PC-3 (cell line): ENCODE measurements at places on chromosomes 11 and 22. TPM values are rescaled to one million over a fixed set of nuclear protein-coding genes. Genes with fewer than 3 reads are reported as not detected.

MUC2 gene
- total RNA-seq: 0.26 and 0.40 TPM in 2 replicates

DNA sequence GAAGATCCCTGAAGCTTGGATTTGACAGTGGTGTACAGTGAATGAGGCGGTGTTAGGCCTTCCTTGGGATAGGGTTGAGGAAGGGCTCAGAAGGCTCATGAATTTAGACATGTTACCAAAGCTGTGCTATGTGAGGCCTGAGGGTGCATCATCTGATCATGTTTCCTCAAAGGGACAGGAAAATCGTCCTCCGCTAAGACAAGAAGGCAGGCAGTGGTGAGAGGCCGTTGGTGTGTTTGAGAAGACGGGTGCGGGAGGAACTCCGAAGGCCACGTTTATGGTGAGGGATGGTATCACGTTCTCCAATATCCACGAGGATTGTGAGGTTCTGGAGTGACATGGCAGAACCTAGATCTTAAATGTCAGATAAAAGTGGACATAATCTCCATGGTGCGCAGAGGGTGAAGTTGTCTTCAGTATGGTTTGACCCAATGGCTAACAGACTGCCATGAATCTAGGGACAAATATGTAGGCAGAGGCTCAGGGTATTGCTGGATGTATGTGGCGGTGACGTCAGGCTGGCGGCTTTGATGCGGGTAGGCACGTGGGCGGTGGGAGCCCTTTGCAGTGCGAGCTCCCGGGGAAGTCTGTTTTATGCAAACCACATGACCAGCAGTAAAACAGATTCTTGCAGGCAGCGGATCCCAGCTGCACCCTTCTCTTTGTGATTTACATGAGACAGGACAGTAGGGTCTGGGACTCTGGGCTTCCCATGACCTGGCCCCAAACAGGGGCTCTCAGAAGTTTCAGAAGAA is 242.3 kb upstream of the B3GAT1 start:
- H3K4me3 ChIP-seq: no peak overlapping the region
- no peak overlapping the region for H3K27ac ChIP-seq
- no peak for DNase-seq
- H3K27me3 ChIP-seq: no peaks in the 10 kb centered on the region

DNA sequence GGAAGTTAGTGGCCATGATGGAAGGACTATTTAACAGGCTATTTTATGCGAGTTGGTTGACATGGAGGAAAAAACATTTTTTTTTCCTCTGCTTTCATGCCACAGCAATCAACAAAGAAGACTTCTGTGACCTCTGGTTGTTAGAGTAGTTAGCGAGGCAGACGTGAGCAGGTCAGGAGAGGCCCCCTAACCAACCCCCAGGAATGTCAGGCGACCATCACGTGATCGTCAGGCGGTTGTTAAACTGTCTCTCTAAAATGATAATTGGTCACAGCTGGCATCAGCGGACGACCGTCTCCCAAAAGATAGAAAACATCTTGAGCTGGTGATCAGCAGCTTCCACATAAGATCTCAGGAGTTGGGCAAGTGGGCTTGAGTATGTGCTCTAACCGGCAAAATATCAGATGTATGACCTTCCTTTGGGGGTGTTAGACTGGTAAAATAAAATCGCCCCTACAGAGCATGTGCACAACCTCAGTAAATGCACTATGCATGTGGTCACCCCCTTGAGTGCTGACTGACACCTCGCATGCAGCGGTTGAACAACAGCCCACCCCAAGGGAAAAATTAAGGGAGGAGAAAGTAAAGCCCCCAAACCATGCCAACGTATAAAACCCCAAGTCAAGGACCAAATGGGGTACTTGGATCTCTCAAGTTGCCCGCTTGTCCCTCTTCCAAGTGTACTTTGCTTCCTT is 20.9 kb upstream of the NARS2 start:
- H3K4me3 ChIP-seq: no peak overlapping the region
- no peak for DNase-seq
- peaks cover 5% of the 10 kb centered on the region; the same call in 1 of the 2 replicates for H3K27me3 ChIP-seq

DNA sequence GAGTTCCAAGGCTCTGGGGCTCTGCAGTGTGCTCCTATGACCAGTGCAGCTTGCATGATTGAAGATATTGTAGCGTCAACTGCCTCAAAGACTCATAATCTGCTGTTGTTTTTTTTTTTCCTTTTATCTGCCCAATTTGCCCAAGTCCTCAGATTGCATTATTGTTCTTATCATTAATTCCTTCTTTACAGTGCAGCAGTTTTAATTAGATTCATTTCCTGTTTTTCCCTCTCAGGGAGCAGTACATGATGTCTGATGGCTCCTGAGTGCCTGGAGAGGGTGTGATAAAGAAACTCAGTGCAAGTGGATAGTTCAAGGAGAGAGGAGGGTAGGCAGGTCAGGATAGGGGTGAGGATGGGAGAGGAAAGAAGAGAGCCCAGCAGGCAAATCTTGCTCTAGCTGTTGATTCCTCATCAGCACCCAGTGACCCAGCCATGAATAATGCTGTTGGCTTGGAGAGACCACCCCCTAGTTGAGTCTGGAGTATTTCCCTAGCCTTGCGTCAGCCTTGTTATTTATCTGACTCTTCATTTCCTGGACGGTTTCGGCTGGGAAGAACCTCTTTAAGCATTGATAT is 219.6 kb upstream of the SESN3 start:
- H3K4me1 ChIP-seq: no peaks in the 10 kb centered on the region
- no peak overlapping the region for H3K4me3 ChIP-seq
- DNase-seq: no peak

- H3K36me3 ChIP-seq: no peaks in the 10 kb centered on the region
- no peaks in the 10 kb centered on the region for H3K27me3 ChIP-seq
- H3K4me1 ChIP-seq: no peaks in the 10 kb centered on the region
- no peak overlapping the region for H3K27ac ChIP-seq
- no peak overlapping the region for H3K4me3 ChIP-seq
Observed at GRCh38 chr22:32628628-32629572, 154.3 kb downstream of the FBXO7 start.

DNA sequence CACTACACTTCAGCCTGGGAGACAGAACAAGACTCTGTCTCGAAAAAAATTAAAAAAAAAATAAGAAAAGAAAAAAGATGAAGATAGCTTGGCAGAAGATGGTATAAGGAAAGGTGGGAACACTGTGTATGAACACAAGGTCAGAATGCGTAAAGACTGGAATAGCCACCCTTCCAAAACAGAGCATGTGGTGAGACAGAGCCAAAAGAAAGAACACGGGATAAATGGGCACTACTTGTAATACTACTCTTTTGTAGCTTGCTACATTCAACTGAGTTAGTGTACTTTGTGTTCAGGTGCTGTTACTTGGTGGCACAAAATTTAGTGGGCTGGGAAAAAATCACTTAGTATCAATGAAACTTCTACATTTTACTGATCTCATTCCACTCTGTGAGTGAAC is 628.6 kb upstream of the KIRREL3 start:
- H3K36me3 ChIP-seq: no peaks in the 10 kb centered on the region
- no peak for DNase-seq
- no peaks in the 10 kb centered on the region for H3K4me1 ChIP-seq
- no peak overlapping the region for H3K4me3 ChIP-seq
- H3K27me3 ChIP-seq: no peaks in the 10 kb centered on the region

JHY gene
- total RNA-seq: 3.6 and 4.9 TPM in 2 replicates

DNA sequence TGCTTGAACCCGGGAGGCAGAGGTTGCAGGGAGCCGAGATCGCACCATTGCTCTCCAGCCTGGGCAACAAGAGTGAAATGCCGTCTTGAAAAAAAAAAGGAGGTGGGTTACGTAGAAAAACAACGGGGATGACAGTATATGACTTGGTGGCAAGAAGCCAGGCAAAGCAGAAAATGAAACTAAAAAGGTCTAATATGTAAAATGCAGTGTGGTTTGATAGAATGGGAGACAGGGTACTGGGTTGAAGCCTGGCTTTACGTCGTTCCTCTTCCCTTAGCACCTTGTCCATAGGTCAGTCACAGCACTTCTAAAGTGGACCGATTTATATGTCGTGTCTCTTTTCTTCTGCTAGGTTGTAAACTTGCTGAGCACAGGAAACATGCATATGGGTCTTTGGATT is 274.9 kb upstream of the ZC3H12C start:
- H3K4me1 ChIP-seq: no peaks in the 10 kb centered on the region
- no peaks in the 10 kb centered on the region for H3K36me3 ChIP-seq
- H3K27me3 ChIP-seq: peaks cover 69% of the 10 kb centered on the region
- DNase-seq: no peak
- no peak overlapping the region for H3K4me3 ChIP-seq

USH1C gene
- not detected in 2 replicates for total RNA-seq

DNA sequence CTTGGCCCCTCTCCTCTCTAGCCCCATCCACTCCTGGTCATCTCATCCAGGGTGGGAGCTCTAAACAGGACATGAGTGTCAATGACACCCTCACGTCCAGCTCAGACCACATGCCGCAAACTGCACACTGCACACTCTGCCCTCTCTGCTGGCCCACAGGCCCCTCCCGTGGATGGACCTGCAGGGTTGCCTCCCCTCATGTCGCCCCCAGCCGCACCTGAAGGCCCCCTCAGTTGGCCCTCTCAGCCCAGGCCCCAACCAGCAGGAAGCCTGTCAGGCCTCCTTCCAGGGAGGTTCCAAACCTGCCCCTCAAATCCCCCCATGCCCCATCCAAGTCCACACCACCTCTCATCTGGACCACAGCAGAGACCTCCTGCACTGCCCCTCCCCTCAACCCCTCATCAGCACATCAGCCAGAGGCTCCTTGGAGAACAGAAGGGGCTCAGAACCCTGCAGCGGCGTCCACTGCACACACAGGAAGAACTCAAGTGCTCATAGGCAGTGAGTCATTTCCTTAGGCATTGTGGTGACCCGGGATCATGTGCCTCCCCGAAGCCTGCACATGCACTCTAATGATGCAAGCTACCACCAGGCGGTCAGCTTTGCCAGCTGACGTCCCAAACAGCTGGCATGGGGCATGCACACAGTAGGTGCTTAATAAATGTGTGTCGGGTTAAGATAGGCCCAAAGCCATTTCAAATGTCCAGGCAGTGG is 12.9 kb upstream of the CDKN1C start:
- 0 out of 2 replicates have a peak overlapping the region, but pooled peaks have one; percentile 5 for H3K27ac ChIP-seq
- H3K36me3 ChIP-seq: no peaks in the 10 kb centered on the region
- DNase-seq: peak; percentile 71
- no peak overlapping the region for H3K4me3 ChIP-seq
- no peaks in the 10 kb centered on the region for H3K27me3 ChIP-seq

PHOX2A gene
- not detected in 2 replicates for total RNA-seq

DNA sequence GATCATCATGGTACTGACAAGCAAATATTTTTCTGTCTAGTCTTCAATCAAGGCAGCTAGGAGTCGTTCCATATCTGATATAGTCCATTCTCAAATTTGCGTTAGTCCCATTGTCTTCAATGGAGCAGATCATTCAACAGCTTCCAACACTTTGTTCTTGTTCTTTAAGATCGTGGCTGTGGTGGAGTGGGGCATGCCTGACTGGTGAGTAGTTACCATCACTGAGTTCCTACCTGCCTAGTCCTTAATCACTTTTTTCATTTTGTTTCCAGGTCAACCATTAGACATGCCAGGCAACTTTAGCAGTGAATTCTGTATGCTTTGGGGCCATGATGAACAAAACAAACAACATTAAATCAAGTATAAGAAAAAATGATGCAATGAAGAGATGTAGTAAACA is 693.1 kb upstream of the KIRREL3 start:
- no peak overlapping the region for H3K27ac ChIP-seq
- H3K4me3 ChIP-seq: no peak overlapping the region
- H3K4me1 ChIP-seq: no peaks in the 10 kb centered on the region
- no peaks in the 10 kb centered on the region for H3K36me3 ChIP-seq
- no peak for DNase-seq
- H3K27me3 ChIP-seq: no peaks in the 10 kb centered on the region

GRCh38 chr11:587546-587945 is 11.3 kb downstream of the PHRF1 start:
- no peaks in the 10 kb centered on the region for H3K4me1 ChIP-seq
- H3K36me3 ChIP-seq: peaks cover 42% of the 10 kb centered on the region
- no peak overlapping the region for H3K27ac ChIP-seq
- no peaks in the 10 kb centered on the region for H3K27me3 ChIP-seq

DNA sequence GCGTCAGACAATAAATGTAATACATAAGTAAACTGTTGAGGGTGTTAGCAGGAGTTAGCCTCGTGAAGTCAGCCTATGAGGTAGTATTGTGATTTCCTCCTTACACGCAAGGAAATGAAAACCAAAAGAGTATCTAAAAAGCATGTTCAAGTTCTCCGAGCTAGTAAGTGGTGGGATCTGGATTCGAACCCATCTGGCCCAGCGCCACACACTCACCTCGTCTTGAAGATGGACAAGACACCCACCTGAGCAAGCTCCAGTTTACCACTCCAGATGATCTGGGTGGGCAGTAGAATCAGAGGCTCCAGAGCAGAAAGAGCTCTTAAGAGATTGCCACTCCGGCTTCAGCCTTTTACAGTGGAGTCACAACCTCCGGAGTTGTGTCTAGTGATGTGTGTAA is 140.3 kb downstream of the PKNOX2 start:
- peaks cover 7% of the 10 kb centered on the region; the same call in 1 of the 2 replicates for H3K4me1 ChIP-seq
- H3K36me3 ChIP-seq: no peaks in the 10 kb centered on the region
- DNase-seq: no peak
- no peak overlapping the region for H3K4me3 ChIP-seq
- no peak overlapping the region for H3K27ac ChIP-seq
- peaks cover 71% of the 10 kb centered on the region for H3K27me3 ChIP-seq

KIF18A gene
- 11.6 and 15.3 TPM in 2 replicates for total RNA-seq

DNA sequence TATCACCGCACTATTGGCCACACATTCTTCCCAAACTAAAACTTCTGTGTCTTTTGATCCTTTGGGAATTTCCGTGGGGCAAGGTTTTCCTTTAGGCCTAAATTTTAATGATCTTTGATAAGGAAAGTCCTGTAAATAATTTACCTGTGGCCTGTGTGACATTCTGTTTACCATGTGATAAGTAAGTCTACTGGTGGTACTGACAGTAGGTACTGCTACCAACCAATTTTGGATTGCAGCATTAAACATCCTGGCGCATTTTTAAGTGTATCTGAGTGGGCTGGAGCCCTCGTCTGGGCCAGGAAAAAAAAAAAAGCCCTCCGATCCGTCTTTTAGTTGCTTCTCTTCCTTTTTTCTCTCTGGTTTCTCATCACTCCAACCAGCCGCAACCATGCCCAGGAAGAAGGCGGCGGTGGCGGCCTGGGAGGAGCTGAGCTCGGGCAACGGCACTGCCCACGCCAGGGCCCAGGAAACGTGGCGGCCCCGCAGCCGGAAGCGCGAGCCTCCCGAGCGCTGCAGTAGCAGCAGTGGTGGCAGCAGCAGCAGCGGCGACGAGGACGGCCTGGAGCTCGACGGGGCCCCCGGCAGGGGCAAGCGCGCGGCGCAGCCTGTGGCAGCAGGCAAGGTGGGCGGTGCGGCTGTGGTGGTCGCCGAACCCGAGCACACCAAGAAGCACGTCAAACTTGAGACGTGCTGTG is 33.6 kb downstream of the ASRGL1 start:
- DNase-seq: no peak
- no peaks in the 10 kb centered on the region for H3K36me3 ChIP-seq
- H3K27me3 ChIP-seq: no peaks in the 10 kb centered on the region
- H3K4me1 ChIP-seq: no peaks in the 10 kb centered on the region
- no peak overlapping the region for H3K27ac ChIP-seq
- no peak overlapping the region for H3K4me3 ChIP-seq

GRCh38 chr11:66339686-66340483 is 3.7 kb upstream of the RIN1 start:
- no peak overlapping the region for H3K27ac ChIP-seq
- H3K27me3 ChIP-seq: no peaks in the 10 kb centered on the region
- no peak overlapping the region for H3K4me3 ChIP-seq

- DNase-seq: no peak
- no peak overlapping the region for H3K4me3 ChIP-seq
- no peaks in the 10 kb centered on the region for H3K4me1 ChIP-seq
- no peaks in the 10 kb centered on the region for H3K27me3 ChIP-seq
- no peaks in the 10 kb centered on the region for H3K36me3 ChIP-seq
- H3K27ac ChIP-seq: no peak overlapping the region
Observed at GRCh38 chr22:48233586-48233985, 1471.1 kb downstream of the TBC1D22A start.
